ENCODE measurements at places on chromosomes 6 and 20. TPM values are rescaled to one million over a fixed set of nuclear protein-coding genes. Genes with fewer than 3 reads are reported as not detected.

EPHA7 gene
- total RNA-seq = 12.4 TPM

GABRR1 gene
- not detected for total RNA-seq

CALHM5 gene
- total RNA-seq = 1.4 TPM

TMEM170B gene
- 5.7 TPM for total RNA-seq

SLC22A16 gene
- total RNA-seq = not detected

IMPG1 gene
- not detected for total RNA-seq

NKAIN2 gene
- total RNA-seq = 0.13 TPM

SYNJ2 gene
- total RNA-seq = 41.0 TPM

BNIP5 gene
- total RNA-seq = not detected

SLC24A3 gene
- 3.3 TPM for total RNA-seq

GDAP1L1 gene
- total RNA-seq = 0.40 TPM

PLA2G7 gene
- total RNA-seq = 0.49 TPM
